K562 (cell line): ENCODE measurements at places on chromosomes 7 and 10.
A peak's percentile ranks its signal among the peaks of the same experiment; 100 is the strongest.

- DNase-seq, result no peak
Measured at GRCh38 chr10:17352583-17352982, 101.8 kb downstream of the ST8SIA6 start.

- DNase-seq, result peak; percentile 63
Measured at GRCh38 chr7:38222481-38223096, 44.5 kb downstream of the STARD3NL start.

DNA sequence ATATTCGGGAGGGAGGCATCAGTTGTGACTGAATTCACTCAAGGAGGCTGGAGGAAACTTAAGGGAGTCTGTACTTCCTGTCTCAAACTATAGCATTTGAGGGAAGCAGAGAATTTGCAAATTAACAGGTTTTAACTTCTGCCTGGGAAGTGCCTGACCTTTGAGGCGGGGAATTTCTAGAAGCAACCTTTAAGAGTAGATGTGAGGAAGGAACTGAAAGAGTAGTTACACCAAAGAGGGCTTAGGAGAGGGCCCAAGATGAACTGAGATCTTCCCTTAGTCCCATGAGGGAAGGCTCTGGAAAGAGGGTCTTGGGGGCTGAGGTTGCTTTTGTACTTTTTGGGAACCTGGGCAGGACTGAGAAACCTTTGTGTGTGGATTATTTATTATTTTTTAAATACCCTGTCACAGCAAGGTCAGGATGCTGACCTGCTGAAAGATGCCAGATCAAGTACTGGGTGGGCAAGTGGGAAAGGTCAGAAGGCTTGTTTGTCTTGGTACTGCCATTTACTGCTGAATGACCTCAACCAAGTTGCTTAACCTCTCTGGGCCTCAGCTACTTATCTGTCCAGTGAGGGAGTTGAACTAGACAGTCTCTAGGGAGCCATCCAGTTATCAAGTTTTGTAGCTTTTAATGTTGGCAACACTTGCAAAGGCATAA lies 2.4 kb downstream of the GPR158 start:
- DNase-seq, result no peak

GRCh38 chr7:142385491-142386340 lies 127.9 kb upstream of the PRSS58 start:
- peak; percentile 63 for DNase-seq

- DNase-seq, result no peak
Measured at GRCh38 chr10:32972929-32973328, 14.9 kb upstream of the ITGB1 start.

DNA sequence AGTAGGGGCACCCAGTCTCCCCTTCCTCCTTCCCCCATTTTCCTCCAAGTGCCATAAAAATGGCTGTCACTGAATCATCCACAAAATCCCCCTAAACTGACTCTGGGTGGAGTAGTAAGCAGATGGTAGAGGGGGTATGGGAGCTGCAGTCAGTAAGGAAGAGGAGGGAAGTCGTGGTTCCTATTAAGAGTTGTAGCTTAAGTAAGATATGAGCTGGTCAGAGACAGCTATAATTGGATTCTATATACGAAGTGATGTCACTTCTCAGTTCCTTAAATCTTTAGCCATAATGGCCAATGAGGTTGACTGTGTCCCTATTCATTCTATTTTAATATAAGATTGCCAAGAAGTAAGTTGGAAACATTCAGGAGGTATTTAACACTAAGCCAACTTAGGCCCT lies 131.7 kb downstream of the SLC16A9 start:
- DNase-seq, result no peak

- DNase-seq, result no peak
Measured at GRCh38 chr10:86594535-86594934, 59.8 kb upstream of the OPN4 start.

DNA sequence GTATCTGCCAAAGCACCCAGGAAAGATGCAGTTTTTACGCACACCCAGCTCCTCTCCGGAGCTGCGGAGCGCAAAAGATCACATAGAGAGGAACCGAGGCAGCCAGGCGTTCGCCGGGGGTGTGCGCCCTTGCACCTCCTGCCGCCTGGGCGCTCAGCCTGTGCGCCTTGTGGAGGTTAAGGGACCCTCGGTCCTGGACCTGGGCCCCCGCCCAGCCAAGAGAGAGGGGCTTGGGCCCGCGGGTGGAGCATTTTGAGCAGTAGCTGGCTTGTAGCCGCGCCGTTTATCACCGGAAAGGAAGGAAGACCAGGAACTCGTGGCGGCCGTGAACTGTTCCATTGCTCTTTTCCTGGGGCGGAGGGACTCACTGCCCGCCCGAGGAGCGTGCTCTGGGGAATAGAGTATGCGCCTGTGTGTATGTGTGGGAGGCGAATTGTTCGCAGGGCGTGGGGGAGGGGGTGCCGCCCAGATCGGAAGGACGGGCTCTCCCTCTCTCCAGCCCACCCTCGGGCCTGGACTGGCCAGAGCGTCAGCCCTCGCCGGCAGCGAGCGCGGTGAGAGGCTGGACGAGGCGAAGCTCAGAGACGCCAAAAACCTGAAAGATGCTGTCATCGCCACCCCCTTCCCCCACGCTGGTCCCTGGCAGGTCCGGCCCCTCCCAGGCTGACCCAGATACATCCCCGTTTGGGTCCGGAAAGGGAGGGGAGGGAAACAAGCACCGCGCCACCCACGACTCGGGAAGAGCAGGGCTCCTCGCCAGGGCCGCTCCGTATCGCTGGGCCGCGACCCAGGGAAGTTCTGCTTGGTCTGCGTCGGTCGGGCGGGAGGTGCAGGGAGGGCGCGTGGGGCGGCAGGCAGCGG lies 1.2 kb upstream of the WNT2 start:
- DNase-seq, result no peak

DNA sequence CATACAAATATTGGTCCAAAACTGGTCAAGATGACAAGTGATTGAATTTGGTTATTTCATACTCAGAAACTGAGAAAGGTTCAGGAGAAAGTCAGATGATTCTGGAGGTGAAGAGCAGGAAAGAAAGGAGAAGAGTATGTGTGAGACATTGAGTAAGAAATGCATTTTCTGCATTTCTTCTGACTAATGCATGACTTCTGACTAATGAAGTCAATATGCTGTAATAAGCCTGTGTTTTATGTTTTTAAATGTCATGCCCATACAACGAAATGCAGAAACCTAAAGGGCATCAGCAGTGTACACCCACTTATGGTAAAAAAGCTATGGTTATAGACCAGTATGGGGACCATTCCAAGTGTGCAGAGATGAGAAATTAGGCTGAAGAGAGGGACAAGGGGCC lies 1227.8 kb upstream of the SORCS1 start:
- no peak for DNase-seq

- DNase-seq, result no peak
Measured at GRCh38 chr7:55425141-55425752, 60.1 kb downstream of the LANCL2 start.

DNA sequence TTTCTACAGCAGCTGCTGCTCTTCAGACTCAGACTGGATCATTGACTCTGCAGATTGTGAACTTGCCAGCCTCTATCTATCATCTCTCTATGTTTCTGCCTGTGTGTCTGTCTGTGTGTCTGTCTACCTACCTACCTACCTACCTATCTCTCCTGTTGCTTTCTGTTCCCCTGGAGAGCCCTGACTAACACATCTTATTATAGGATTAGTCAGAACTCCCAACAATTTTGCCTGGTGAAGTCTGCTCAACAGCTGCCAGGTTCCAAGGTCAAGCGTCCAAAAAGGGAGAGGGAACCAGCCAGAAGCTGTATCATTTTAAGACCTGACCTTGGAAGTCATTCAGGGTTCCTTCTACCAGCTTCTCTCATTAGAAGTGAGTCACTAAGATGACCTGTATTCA lies 579.0 kb upstream of the DPP6 start:
- no peak for DNase-seq

DNA sequence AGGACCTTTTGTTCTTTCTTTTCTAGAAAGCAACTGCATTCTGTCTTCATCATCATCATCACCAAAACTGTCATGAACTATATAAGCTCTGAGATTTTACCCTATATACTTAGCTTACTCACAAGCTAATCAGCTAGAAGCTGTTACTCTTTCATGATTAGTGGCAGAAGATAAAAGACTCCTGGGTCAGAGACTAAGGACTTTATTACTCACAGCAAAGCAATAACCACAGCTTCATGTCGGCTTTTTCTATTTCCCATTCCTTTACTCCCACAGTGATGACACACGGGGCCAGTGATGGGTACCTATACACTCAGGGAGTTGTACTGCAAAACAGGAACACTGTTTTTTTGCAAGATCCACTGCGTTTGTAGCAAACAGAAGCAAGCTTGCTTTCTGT lies 8.4 kb upstream of the C10orf88 start:
- DNase-seq, result no peak

DNA sequence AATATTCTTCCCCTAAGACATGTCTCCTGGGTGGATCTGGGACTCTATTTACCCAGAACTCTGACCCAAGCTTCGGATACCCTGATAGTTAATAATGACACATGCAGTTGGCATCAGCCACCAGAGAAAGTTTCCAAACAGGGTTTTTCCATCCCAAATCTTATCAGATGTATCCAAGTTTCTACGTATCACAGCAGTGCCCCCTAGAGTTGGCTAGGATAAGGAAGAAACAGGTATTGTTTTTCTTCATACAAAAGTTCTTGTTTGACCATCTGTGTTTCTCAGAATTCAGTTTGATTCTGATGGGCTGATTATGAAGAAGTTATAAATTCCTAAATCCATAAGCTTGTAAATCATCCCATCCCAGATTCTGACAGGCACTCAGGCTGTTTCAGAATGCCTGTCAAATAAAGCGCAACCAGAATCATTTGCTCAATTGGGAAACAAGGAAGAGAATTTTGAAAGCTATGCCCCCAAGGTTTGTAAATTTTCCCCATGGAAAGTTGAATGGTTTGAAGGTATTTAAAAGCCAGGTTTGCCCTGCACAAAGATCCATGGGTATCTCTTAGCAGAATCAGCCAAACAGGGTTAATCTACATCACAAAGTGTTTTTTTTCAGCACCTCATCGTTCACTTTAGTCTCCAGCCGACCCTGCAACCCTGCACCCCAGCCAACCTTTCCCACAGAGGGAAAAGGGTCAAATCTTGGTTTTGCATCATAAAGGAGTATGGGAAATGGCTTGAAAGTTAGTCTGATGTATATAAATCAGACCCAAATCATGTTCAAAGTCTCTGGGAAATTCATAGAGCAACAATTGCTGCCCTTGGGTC lies 47.4 kb downstream of the NRAP start:
- peak; percentile 15 for DNase-seq

DNA sequence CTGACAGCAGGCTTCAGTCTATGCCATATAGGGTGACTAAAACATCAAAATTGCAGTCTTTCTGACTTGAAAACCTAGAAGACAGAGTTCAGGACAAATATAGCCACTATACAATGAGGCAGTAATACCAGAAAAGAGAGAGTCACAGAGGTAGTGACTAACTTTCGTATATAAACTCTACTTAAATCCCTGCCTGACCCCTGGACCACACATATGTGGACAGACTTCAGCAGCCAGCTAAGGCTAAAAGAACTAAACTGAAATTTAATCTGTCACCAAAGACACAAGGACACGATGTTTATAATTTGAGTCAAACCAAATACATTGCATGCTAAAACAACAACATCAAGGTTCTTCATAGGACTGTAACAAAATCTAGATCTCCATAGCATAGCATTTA lies 64.6 kb upstream of the MACROH2A2 start:
- no peak for DNase-seq

DNA sequence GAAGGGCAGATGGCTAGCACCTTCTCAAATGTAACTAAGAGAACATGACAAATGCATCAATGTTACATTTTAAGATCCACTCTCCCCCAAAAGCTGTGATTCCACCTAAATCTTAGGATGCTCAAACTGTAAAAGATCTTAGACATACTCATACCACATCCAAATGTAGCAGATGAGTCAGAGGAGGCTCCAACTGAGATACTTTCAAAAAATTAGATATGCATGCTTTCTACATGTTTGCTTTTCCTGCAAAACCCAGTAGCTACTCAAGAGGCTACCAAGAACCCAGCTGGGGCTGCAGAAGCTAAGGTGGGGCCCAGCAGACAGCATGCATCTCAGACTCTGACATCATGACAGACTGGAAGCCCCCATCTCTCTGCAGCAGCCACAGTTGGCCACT lies 31.4 kb upstream of the FRMD4A start:
- DNase-seq, result no peak

DNA sequence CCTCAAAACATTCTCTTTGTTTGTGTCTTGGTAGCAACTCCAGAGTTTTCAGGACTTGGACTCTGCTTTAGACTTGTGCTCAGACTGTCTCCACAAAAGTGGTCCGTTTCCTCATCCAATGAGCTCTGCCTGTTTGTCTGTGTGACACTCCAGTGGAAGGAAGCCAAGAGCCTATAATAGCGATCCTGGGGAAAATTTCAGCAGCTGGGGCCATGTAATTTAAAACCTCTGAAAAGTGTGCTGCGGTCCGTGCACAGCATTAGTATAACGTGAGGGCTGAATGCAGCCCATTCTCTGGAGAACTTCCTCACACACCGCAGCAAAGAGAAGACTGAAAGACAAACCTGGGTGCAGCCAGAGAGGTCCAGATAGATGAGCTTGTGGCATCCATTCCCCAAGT lies at the start of gene LRRC17:
TSS of gene LRRC17 (plus strand) at position 259 of the 400 bp plus-strand sequence. CDS start 20,914 bp downstream, outside the sequence.
- no peak for DNase-seq

DNA sequence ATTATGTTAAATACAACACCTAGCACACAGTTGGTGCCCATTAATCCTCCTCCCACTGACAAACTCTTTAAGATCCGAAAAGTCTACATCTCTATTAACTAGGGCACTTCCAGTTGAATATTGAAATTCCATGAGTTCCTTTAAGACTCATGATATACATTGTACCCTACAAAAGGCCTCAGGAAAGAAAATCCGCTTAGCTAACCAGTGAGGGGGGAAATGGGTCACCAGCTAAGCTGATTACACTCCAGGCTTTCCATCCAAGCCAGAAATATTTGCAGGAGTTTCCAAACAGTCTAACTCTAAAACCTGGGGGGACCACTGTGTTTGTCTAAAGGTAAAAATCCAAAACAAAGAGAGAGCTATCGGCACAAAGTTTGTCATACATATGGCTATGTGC lies 1.3 kb upstream of the LRIT2 start:
- no peak for DNase-seq

- no peak for DNase-seq
Measured at GRCh38 chr7:107779647-107780099, 23.4 kb downstream of the SLC26A3 start.

DNA sequence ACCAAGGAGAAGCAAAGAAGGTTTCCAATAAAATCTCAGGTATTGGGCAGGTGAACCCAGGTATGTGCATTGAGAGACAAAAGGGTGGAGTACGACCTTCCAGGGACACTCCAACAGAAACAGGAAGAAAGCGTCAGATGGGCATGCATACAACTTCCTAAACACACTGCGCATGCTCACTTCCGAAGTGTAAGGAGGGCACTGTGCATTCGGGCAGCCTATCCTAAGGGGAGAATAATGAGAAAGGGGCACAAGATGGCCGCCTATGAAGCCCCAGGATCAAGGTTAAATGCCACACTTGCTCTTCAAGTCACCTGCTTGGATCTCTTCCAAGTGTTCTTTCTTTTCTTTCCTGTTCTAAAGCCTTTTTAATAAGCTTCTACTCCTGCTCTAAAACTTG lies 39.4 kb upstream of the PRSS1 start:
- DNase-seq, result peak; percentile 10
